Globus pallidus (tissue), 1 donor: ENCODE measurements at places on chromosomes 6 and 20.
A peak's percentile ranks its signal among the peaks of the same experiment; 100 is the strongest.

DNA sequence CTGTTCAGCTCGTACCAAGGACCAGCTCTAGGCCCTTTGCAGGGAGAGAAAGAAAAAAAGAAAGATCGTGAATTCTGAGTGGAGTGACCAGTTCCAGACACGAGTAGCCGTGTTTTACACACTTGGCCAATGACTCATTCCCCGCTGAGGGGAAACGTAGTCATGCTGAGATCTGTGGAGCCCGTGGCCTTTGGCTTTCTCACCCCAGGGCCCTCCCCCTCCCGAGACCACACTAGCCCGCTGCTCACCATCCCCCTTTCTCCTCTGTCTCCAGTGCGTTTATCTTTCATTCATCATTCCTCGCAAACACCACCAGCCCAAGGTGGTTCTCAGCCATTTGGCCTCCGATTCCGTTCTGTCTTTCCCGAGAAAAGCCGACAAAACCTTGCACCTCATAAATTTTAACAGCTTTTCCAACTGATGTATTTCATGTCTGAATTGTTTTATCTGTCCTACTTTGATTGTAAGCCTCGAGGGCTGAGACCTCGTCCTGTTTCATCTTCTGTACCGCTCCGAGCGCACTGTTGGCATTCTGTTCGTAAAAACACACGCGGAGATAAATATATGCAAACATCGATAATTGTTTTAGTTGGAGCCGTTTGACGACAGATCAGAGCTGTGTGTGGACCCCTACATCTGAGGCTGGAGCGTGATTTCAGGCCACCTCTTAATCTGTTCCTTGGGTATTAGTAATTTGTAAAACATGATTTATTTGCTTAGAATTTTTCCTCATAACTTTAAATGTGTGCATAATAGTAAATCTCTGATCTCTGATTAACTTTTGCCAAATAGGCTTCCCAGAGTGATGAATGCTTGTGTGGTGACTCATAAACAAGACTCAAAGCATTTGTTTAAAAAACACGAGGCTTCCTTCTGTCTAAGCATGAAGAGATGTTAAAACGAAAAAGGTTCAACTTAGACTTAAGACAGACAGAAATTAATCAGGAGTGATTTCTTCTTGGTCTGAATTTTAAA, 336.6 kb downstream of the CDH4 start:
- DNase-seq: no peak

- DNase-seq: no peak
These were observed 42.1 kb downstream of the PHACTR3 start for GRCh38 chr20:59646487-59646886.

GRCh38 chr20:20466341-20466879, 98.5 kb downstream of the INSM1 start:
- no peak for DNase-seq

- no peak for DNase-seq
These were observed 110.0 kb upstream of the SLC35B3 start for GRCh38 chr6:8545336-8545735.

- DNase-seq: no peak
These were observed 103.1 kb downstream of the QRSL1 start for GRCh38 chr6:106732376-106732940.

GRCh38 chr20:18743665-18744440, 69.7 kb upstream of the SCP2D1 start:
- no peak for DNase-seq

- no peak for DNase-seq
These were observed 2.3 kb upstream of the SNRNP48 start for GRCh38 chr6:7587631-7588100.

GRCh38 chr6:76885861-76886301, 577.4 kb downstream of the HTR1B start:
- no peak for DNase-seq

- DNase-seq: no peak
These were observed 12.7 kb downstream of the PBOV1 start for GRCh38 chr6:138205437-138206094.

DNA sequence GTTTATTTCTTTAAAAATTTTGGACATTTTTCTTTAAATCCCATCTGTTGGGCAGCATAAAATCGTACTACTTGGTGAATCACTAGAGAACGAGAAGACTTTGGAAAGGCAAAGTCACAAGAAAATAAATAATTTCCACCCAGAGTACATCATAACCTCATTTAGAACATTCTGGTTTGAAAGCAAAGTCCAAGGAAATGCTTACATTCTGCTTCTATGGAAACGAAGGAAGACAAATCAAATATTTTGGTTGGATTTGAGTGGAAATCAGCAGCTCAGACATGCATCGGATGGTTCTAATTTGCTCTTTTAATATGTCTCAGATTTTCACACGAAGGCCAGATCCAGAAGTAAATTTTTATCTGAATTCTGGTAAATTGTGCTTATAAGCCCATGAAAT, 60.7 kb upstream of the LTV1 start:
- no peak for DNase-seq

DNA sequence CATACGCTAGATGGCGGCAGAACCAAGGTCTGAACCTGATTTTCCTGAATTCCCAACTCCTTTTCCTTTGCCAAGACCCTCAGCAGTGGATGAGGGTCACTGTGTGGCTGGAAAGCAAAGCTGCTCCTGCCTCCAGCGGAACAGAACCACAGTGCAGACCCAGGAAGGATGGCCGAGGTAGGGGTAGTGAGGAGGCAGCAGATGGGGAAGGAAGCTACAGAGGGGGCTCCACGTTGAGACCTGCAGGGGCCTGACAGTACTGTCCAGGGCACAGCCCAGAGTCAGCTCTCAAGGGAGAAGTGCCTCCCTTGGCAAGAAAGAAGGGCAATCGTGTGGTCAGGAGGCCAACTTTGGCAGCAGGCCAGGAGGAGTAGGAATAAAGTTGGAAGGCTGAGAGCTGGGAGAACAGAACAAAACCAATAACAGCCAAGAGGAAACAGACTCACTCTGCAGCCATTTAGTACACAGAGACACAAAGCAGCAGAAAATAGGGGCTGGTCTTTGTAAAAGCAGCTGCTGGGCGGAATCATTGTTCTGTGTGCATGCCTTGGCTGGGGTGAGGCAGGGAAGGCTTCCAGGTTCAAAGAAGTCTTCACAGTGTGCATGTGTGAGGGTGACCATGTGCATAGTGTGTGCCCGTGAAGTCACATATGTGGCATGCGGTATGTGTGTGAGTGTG, 3.1 kb downstream of the GABRR2 start:
- peak; percentile 66 for DNase-seq

- no peak for DNase-seq
These were observed 9.2 kb downstream of the HSPA1B start for GRCh38 chr6:31836474-31837368.

- no peak for DNase-seq
These were observed 71.9 kb upstream of the HTR1B start for GRCh38 chr6:77535172-77535571.

- DNase-seq: no peak
These were observed 8.8 kb downstream of the GSTA2 start for GRCh38 chr6:52754443-52754842.

GRCh38 chr6:68059899-68060298, 575.2 kb upstream of the ADGRB3 start:
- DNase-seq: no peak

- DNase-seq: no peak
These were observed 1.3 kb downstream of the SLC22A16 start for GRCh38 chr6:110475066-110475653.

DNA sequence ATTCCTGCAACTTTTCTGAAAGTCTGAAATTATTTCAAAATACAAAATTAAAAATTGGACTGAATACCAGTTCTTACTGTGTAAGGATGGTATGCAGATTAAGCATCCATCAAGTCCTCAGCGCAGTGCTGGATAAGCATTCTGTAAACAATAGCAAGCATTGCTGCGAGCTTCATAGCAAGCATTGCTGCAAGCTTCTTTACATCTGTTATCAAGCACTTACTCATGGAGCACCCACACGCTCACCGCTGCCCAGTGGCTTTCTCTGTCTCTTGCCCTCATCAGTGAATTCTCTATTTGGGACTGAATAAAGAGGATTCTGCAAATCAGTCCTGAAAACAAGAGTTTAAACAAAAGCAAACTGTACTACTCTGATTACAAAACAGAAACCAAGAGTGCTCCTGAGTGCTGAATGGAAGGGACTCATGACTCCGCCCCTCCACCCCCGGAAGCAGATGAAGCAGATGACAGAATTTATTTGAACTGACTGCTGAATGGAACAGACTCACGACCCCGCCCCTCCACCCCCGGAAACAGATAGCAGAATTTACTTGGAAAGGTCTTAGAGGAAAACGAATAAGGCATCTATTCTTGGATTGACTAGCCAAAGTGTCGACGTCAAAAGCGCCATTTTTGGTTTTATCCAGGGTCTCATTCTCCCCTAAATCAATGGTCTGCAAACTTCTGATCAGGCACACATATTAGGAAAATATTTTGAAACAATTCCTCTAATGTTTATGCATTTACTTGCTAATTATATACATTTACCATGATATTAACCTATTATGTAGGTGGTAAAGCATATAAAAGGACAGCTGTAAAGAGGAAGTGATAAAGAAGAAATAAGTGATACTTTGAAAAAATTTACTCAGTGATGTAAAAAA, 22.1 kb upstream of the EYA2 start:
- DNase-seq: peak; percentile 30

DNA sequence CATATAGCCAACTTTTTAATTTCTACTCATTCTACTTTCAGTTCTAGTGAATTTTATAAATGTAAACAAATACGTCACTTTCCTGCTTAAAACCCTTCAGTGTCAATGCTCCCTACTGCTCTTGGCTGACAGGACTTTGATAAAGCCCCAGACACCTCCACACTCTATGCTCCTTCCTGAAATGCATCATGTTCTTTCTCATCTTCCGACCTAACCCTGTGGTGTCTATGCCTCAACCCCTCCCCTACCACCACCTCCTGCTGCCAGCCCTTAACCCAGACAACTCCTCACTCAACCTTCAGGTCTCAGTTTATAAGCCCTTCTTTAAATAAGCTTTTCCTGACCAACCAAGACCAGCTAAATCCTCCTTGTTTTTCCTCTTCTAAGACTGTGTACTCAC, 19.1 kb downstream of the TLDC2 start:
- DNase-seq: no peak

DNA sequence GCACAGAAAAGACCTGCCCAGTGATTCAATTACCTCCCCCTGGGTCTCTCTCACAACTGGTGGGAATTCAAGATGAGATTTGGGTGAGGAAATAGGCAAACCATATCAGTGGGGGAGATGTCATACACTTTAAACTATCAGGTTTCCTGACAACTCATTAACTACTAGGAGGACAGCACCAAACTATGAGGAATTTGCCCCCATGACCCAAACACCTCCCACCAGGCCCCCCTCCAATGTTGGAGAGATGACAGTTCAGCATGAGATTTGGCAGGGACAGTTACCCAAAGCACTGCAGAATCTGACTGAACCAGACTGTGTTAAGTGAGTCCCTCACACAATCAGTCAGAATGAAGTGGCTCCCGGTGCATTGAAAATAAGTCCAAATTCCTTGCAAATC, 148.0 kb downstream of the TTLL2 start:
- no peak for DNase-seq

DNA sequence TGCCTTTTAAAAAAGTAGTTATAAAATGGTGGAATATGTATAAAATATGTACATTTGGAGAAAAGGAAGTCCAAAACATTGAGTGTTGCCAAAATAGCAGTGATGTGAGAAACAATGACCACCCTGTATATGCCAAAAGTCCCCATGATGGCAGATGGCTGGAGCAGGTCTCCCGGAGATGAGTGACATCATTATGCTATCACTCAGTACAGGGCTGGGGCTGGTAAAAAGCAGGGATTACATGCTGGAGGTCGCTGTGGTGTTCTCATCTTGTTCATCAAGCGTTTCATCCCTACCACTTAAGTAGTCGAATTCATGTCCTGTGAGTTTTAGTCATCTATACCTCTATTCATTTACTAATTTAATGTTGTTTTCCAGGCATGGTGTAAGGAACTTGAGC, 315.3 kb upstream of the SLC35B3 start:
- no peak for DNase-seq

- DNase-seq: no peak
These were observed 679.7 kb upstream of the ID4 start for GRCh38 chr6:19157486-19157885.

DNA sequence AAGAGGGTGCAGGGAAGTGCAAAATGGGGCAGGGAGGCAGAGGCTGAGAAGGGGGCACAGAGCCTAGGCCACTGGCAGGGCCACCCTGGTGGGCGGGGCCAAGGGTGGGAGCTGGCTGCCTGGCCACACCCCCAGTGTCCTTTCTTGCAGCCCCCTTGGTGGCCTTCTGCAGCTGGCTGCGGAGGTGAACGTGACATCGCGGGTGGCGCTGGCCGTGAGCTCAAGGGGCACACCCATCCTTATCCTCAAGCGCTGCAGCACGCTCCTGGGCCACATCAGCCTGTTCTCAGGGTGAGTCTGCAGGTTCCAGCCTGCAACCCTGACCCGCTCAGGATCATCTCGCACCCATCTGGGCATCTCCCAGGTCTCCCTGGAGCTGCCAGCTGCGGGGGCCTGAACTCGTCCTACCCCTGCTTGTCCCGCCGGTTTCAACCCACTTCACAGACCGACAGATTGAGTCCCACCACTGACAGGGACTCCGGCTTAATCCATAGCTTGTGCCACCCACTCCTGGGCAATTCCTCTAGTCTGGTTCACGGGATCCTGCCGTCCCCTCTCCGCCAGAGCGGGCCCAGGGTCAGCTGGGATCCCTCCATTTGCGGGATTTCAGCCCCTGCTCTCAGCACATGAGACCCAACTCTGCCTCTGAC, 6.2 kb downstream of the BPIFB3 start:
- no peak for DNase-seq

- DNase-seq: no peak
These were observed 78.2 kb upstream of the TBX18 start for GRCh38 chr6:84842525-84843166.

DNA sequence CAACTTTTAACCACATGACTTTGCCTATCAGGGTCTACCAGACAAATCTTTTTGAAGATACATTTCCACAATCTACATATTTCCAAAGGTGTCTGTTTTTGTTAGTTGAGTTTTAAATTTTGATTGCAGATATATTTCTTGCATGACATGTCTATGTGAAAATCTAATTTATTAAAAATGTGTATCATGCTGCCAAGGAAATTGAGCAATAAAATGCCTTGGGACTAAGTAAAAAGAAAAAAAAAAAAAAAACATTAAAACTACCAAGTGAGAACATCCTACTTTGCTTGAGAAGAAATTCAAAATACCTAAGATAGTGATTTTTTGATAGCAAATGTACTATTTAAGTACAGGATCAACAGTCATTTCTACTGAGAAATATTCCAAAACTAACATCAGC, 17.7 kb downstream of the SLC17A5 start:
- DNase-seq: no peak

GRCh38 chr6:75481936-75482593, 11.5 kb downstream of the FILIP1 start:
- DNase-seq: no peak

DNA sequence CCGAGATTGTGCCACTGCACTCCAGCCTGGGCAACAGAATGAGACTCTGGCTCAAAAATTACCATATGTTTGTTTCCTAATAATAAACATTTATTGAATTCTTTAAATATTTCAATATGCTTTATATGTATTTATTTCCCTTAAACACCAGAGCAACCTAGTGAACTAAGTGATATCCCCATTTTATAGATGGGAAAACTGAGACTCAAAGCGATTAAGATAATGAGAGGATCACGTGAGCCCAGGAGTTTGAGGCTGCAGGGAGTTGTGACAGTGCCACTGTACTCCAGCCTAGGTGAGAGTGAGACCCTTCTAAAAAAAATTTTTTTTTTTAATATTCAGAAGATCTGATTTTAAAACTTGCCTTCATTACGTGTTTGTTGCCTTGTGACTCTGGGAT, 19.4 kb upstream of the CARMIL1 start:
- DNase-seq: no peak

GRCh38 chr6:85403331-85404015, 46.4 kb upstream of the NT5E start:
- no peak for DNase-seq
